ENCODE measurements at places on chromosomes 5 and 9.

- no peak overlapping the region for H3K4me3 ChIP-seq
- no peaks in the 10 kb centered on the region for H3K27me3 ChIP-seq
- no peak overlapping the region for H3K27ac ChIP-seq
- H3K36me3 ChIP-seq, result no peaks in the 10 kb centered on the region
- no peak for DNase-seq
Observed at GRCh38 chr9:106596984-106597383, 266.0 kb upstream of the ZNF462 start.

GRCh38 chr5:78958672-78959445 lies 26.3 kb downstream of the ARSB start:
- no peaks in the 10 kb centered on the region for H3K4me1 ChIP-seq
- H3K4me3 ChIP-seq, result no peak overlapping the region
- no peak overlapping the region for H3K27ac ChIP-seq

DNA sequence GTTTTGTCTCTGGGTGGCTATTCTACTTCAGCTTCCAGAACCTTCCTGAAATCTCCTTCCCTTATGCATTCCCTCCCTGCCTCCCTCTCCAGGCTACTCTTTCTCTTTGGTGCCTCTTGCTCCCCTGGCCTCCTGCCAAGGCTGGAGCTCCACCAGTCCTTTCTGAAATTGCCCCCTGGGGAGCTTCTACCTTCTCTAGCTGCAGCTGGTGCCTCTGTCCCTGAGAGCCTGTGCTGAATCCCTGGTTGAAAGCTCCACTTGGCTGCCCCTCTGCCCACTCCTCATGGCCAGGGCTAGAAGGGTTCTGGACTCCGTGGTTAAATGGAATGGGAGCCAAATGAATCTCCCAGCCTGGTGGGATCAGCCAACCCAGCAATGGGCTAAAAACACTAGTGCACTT lies 80.1 kb downstream of the COL15A1 start:
- no peak for DNase-seq
- no peaks in the 10 kb centered on the region for H3K36me3 ChIP-seq
- H3K27ac ChIP-seq, result no peak overlapping the region
- no peaks in the 10 kb centered on the region for H3K4me1 ChIP-seq

GRCh38 chr5:135355169-135355568 lies 43.9 kb downstream of the MACROH2A1 start:
- peaks cover 9% of the 10 kb centered on the region for H3K36me3 ChIP-seq
- DNase-seq, result no peak
- no peaks in the 10 kb centered on the region for H3K4me1 ChIP-seq
- H3K27me3 ChIP-seq, result no peaks in the 10 kb centered on the region

GRCh38 chr9:122070728-122071515 lies 22.2 kb downstream of the TTLL11 start:
- H3K36me3 ChIP-seq, result no peaks in the 10 kb centered on the region
- no peak for DNase-seq
- H3K27ac ChIP-seq, result no peak overlapping the region
- no peaks in the 10 kb centered on the region for H3K27me3 ChIP-seq
- no peaks in the 10 kb centered on the region for H3K4me1 ChIP-seq
- no peak overlapping the region for H3K4me3 ChIP-seq

DNA sequence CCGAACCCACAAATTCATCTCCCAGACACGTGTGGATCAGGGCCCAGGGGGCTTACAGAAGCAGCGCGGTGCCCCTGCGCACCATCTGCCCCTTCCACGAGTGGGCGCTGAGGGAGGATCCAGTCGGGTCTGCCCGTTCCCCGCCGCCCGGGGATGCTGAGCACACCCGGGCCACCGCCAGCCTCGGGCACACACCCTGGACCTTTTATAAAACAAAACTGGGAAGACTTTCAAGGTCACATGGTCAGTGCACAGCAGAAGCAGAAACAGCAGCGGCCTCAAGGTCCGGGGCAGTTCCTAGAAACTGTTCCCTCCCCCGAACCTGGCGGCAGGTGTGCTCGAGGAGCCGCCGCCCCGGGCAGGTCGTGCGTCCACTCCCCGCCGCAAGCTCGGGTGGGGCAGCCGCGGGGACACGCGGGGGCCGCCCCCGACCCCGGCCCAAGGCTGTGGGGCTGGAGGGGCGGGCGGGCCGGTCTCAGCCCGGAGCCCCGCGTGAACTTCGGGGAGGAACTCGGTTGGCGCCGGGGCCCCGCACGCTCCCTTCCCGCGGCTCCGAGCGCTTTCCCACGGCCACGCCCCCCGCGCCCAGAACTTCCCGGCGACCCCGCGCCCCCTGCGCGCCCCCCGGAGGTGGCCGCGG lies 633 bp upstream of the PPP1R26 start:
- no peak overlapping the region for H3K27ac ChIP-seq
- peak overlapping the region; percentile 73 for H3K4me3 ChIP-seq
- DNase-seq, result peak; percentile 54
- peaks cover 19% of the 10 kb centered on the region for H3K36me3 ChIP-seq

GRCh38 chr5:14250748-14251701 lies 107.9 kb downstream of the TRIO start:
- peaks cover 7% of the 10 kb centered on the region for H3K4me1 ChIP-seq
- H3K27me3 ChIP-seq, result no peaks in the 10 kb centered on the region
- no peak overlapping the region for H3K4me3 ChIP-seq
- DNase-seq, result no peak

- no peak for DNase-seq
- H3K36me3 ChIP-seq, result peaks cover 22% of the 10 kb centered on the region
- H3K27ac ChIP-seq, result no peak overlapping the region
- no peaks in the 10 kb centered on the region for H3K27me3 ChIP-seq
Observed at GRCh38 chr9:30982301-30982700, 1402.1 kb upstream of the ACO1 start.

- H3K4me3 ChIP-seq, result no peak overlapping the region
- H3K4me1 ChIP-seq, result peaks cover 2% of the 10 kb centered on the region
Observed at GRCh38 chr5:125134216-125135081, 388.0 kb upstream of the ZNF608 start.

GRCh38 chr5:151750121-151750520 lies 8.3 kb downstream of the ATOX1 start:
- H3K4me3 ChIP-seq, result no peak overlapping the region
- H3K27ac ChIP-seq, result no peak overlapping the region
- DNase-seq, result no peak
- no peaks in the 10 kb centered on the region for H3K4me1 ChIP-seq

DNA sequence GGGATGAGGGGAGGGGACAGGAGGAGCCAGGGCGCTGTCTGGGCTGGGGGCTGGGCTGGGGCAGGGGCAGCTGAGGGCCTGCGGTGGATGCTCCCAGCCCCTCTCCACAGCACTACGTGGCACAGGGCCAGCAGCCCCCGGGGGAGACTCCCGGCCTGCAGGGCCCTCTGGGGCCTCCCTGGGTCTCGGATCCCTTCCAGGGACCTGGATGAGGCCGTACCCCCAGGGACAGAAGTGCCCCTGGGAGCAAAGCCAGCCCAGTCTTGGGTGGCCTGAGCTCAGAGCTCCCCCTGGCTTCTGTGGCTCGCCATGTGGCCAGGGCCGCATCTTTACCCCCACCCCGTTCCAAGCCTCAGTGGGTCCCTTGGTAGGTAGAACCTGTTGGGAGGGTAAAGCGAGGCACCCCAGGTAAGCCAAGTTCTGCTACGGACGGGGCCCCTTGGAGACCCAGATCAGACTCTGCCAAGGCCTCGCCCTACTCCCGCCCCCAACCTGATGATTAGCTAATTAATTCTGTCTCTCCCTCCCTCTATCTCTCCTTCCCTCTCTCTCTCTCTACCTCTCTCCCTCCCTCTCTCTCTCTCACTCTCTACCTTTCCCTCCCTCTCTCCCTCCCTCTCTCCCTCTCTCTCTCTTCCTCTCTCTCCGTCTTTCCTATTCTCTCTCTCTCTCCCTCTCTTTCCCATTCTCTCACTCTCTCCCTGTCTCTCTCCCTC lies 24.3 kb downstream of the KCNT1 start:
- H3K36me3 ChIP-seq, result peaks cover 9% of the 10 kb centered on the region
- no peak overlapping the region for H3K4me3 ChIP-seq
- H3K27ac ChIP-seq, result no peak overlapping the region
- 0 out of 2 replicates have a peak, but pooled peaks cover 2% of the 10 kb centered on the region for H3K27me3 ChIP-seq

GRCh38 chr9:96505316-96505991 lies 55.5 kb downstream of the HABP4 start:
- no peak overlapping the region for H3K4me3 ChIP-seq
- H3K27ac ChIP-seq, result no peak overlapping the region
- DNase-seq, result no peak
- H3K4me1 ChIP-seq, result no peaks in the 10 kb centered on the region

GRCh38 chr9:112917987-112918362 lies 27.3 kb upstream of the SLC46A2 start:
- DNase-seq, result no peak
- no peaks in the 10 kb centered on the region for H3K4me1 ChIP-seq
- H3K36me3 ChIP-seq, result no peaks in the 10 kb centered on the region
- no peak overlapping the region for H3K4me3 ChIP-seq
- H3K27me3 ChIP-seq, result no peaks in the 10 kb centered on the region

- peaks cover 36% of the 10 kb centered on the region for H3K36me3 ChIP-seq
- no peak overlapping the region for H3K27ac ChIP-seq
- H3K4me3 ChIP-seq, result no peak overlapping the region
- H3K4me1 ChIP-seq, result 0 out of 2 replicates have a peak, but pooled peaks cover under 1% of the 10 kb centered on the region
- no peaks in the 10 kb centered on the region for H3K27me3 ChIP-seq
Observed at GRCh38 chr5:135392256-135392655, 6.8 kb downstream of the MACROH2A1 start.

GRCh38 chr5:139091439-139092156 lies 106.6 kb downstream of the SIL1 start:
- no peak overlapping the region for H3K4me3 ChIP-seq
- H3K27me3 ChIP-seq, result no peaks in the 10 kb centered on the region
- no peak for DNase-seq
- no peaks in the 10 kb centered on the region for H3K4me1 ChIP-seq
- no peak overlapping the region for H3K27ac ChIP-seq

GRCh38 chr5:4099386-4099785 lies 503.8 kb downstream of the IRX1 start:
- H3K27me3 ChIP-seq, result no peaks in the 10 kb centered on the region
- no peak overlapping the region for H3K4me3 ChIP-seq
- H3K36me3 ChIP-seq, result no peaks in the 10 kb centered on the region
- H3K27ac ChIP-seq, result no peak overlapping the region

DNA sequence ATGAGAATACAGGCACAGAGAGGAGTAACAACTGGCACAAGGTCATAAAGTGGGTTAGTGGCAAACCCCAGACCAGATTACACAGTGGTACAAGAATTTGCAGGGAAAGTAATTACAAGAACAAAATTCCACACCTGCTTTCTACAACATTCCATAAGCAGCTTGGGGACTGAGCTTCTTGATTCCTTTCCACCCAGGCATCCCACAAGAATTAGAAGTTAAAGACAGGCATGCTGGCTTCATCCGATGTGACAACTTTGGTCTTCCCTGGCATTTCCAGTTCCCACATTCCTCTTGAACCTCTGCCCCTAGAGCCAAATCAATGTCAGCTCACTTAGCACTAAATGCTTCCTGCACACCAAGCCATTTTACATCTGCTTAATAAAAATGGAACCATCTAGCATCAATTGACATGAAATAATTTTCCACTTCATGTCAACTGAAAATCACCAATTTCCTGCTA lies 435.8 kb upstream of the PAPPA start:
- H3K27ac ChIP-seq, result no peak overlapping the region
- no peaks in the 10 kb centered on the region for H3K27me3 ChIP-seq
- no peak for DNase-seq
- no peaks in the 10 kb centered on the region for H3K36me3 ChIP-seq
- no peak overlapping the region for H3K4me3 ChIP-seq

- H3K36me3 ChIP-seq, result peaks cover 7% of the 10 kb centered on the region
- H3K27ac ChIP-seq, result no peak overlapping the region
- no peaks in the 10 kb centered on the region for H3K4me1 ChIP-seq
- H3K4me3 ChIP-seq, result no peak overlapping the region
Observed at GRCh38 chr9:136203408-136204144, 1.4 kb downstream of the LHX3 start.

- H3K4me3 ChIP-seq, result no peak overlapping the region
- no peak for DNase-seq
- H3K4me1 ChIP-seq, result 0 out of 2 replicates have a peak, but pooled peaks cover 2% of the 10 kb centered on the region
Observed at GRCh38 chr5:149007174-149007573, 55.7 kb downstream of the SH3TC2 start.

GRCh38 chr9:95373069-95373681 lies 55.7 kb upstream of the FANCC start:
- no peak overlapping the region for H3K4me3 ChIP-seq
- peaks cover 6% of the 10 kb centered on the region for H3K36me3 ChIP-seq
- H3K27ac ChIP-seq, result no peak overlapping the region

GRCh38 chr5:169706758-169707450 lies 69.8 kb downstream of the DOCK2 start:
- H3K4me3 ChIP-seq, result no peak overlapping the region
- no peaks in the 10 kb centered on the region for H3K27me3 ChIP-seq
- H3K27ac ChIP-seq, result no peak overlapping the region
- no peaks in the 10 kb centered on the region for H3K36me3 ChIP-seq

GRCh38 chr5:132528866-132529634 lies 14.3 kb downstream of the IL5 start:
- H3K4me3 ChIP-seq, result no peak overlapping the region
- DNase-seq, result no peak
- no peaks in the 10 kb centered on the region for H3K4me1 ChIP-seq
- no peaks in the 10 kb centered on the region for H3K36me3 ChIP-seq
- H3K27ac ChIP-seq, result no peak overlapping the region
- H3K27me3 ChIP-seq, result no peaks in the 10 kb centered on the region

GRCh38 chr5:166317425-166317824 lies 1974.0 kb upstream of the WWC1 start:
- DNase-seq, result no peak
- H3K4me3 ChIP-seq, result no peak overlapping the region
- H3K4me1 ChIP-seq, result peaks cover 7% of the 10 kb centered on the region
- H3K27me3 ChIP-seq, result no peaks in the 10 kb centered on the region
- no peaks in the 10 kb centered on the region for H3K36me3 ChIP-seq
- H3K27ac ChIP-seq, result no peak overlapping the region

DNA sequence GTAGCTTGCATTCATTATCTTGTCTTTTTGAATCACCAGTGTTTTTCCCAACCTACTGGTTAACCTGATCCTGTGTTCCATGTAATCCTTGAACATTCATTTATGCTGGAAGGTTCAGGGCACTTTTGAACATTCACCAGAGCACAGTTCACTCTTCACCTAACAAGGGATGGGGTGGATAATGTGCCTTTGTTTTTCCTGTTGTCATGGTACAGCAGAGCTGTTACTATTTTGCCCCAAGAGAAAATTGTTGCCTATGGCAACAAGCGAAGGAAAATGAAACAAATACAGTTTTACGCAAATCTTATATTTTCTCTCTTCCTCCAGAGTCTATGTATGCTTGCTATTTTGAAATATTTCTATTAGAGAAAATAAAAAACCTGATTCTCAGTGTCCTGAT lies 60.3 kb upstream of the RIOK2 start:
- no peak overlapping the region for H3K27ac ChIP-seq
- no peak for DNase-seq
- H3K4me3 ChIP-seq, result no peak overlapping the region
- H3K36me3 ChIP-seq, result peaks cover 19% of the 10 kb centered on the region

- no peaks in the 10 kb centered on the region for H3K4me1 ChIP-seq
- no peaks in the 10 kb centered on the region for H3K36me3 ChIP-seq
- H3K27ac ChIP-seq, result no peak overlapping the region
- DNase-seq, result no peak
- no peaks in the 10 kb centered on the region for H3K27me3 ChIP-seq
Observed at GRCh38 chr5:178794433-178794832, 64.0 kb upstream of the ZNF354A start.
